ENCODE measurements at places on chromosomes 3 and 15.

- DNase-seq, result no peak
Measured at GRCh38 chr3:94137377-94137776, 74.5 kb downstream of the NSUN3 start.

GRCh38 chr3:155594526-155595187 is 150.2 kb downstream of the PLCH1 start:
- no peak for DNase-seq

GRCh38 chr3:143737065-143737464 is 111.2 kb downstream of the SLC9A9 start:
- no peak for DNase-seq

DNA sequence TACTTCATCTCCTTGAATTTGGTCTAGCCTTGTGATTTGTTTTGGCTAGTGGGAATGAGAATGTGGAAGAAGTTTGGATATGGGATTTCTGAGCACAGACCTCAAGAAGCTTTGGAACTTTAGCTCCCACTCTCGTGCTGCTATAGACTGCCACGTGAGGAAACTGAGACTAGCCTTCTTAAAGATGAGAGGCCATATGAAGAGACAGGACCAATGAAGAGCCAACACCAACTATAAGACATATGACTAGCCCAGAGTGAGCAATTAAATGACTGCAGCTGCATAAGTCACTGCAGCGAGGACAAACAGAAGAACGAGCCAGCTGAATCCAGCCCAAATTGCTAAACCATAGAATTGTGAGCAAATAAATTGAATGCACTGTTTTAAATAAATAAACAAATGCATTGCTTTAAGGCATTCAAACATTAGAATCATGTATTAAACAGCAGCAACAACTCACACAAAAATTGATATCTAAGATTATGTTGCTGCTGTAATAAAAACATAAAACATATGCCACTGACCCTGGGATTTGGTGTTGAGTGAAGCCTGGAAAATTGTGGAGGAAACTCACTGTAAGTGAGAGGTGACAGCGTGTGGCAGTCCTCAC is 15.7 kb upstream of the CNTN4 start:
- no peak for DNase-seq

DNA sequence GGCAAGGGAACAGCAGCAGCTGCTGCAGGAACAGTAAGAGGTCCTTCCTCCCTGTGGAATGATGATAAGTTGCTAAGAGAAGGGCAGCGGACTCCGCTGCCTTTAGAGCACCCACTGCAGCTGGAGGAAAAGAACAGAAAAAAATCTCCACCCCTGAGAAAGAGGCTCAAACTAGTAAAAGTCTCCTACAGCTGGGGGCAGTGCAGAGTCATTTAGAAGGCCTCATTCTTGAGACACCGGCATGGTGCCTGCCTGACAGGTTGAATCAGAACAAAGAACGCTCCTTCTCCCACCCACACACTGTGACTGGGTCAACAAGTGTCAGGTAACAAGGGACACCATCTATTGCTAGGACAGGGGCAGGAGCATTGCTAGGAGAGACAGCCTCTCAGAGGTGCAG is 188.4 kb downstream of the ABHD5 start:
- no peak for DNase-seq

DNA sequence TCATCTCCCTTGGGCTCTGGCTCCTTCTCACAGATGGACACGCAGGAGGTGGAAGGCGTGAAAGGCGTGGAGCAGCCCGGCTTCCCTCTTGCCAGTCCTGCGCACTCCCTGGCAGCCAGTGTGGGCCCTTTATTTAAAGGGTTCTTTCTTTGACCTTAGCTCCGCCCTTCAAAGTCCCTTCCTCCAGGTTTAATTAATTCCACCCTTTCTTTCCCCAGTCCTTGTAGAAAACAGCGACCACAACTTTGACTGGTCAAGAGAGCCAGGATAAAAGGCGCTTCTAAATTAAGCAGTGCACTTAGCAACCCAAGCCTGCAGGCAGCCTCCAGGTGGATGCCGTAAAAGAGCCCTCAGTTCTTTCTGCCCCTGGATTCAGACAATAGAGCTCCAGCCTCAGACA is at the start of gene HDC:
HDC (minus strand) TSS at position 107 of the 400 bp plus-strand sequence; CDS start at position 4, 103 bp downstream.
- no peak for DNase-seq

DNA sequence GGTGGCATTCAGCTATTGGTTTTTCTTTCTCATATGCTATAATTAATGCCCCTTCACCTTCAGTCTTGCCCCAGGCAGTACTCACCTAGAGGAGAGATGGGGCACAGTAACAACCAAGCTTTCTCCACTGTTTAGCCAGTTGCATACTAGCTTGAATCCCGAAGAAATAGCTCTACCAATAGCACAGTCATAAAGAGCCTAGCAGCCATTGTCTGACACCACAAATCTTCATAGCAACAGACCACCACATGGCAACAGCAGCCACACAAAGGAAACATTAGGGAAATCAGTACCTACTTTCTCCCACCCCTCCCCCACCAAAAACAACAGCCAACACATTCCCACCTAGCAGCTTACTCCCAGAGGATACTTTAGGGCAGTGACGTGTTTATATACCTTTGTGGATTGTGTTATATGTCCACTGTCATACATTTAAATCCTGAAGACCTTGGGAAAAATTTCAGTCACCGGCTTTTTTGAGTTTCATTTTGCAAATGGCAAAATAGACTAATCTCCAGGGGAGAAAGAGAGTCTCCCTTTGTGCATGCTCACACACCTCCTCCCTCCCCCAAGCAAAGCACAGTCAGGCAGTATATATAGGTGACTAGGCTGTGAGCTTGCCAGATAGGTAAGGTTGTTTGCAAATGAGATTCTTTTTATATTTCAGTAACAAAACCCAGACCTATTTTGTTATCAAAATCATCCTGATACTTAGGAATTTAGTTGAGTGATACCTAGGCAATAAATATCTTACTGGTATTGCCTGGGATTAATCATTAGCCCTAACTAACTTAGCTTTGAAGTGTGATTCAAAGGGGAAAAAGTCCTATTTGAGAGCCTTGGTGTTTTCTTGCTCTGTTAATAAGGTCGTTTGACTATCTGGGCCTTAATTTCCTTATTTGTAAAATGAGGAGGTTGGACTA is 140.6 kb downstream of the RBPMS2 start:
- DNase-seq, result no peak

GRCh38 chr15:84588053-84588874 is 12.5 kb upstream of the ZSCAN2 start:
- peak; percentile 89 for DNase-seq

DNA sequence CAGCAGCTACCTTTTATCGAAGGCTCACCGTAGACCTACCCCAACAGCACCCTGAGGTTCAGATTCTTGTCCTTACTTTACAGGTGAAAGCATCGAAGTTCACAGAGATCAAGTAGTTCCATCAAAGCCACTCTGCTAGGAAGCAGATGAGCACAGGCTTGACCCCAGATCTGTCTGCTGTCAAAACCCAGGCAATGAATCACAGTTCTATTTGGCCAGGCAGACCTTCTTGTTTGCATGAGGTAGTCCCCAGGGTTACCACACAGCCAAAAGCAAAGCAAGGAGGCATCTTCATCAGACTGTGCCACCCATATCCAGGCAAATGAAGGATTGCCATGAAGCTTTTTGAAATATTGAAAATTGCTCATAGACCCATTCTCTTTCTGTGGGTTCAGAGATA is 33.0 kb downstream of the HES1 start:
- DNase-seq, result no peak

- no peak for DNase-seq
Measured at GRCh38 chr15:52208306-52208946, 17.2 kb upstream of the GNB5 start.

DNA sequence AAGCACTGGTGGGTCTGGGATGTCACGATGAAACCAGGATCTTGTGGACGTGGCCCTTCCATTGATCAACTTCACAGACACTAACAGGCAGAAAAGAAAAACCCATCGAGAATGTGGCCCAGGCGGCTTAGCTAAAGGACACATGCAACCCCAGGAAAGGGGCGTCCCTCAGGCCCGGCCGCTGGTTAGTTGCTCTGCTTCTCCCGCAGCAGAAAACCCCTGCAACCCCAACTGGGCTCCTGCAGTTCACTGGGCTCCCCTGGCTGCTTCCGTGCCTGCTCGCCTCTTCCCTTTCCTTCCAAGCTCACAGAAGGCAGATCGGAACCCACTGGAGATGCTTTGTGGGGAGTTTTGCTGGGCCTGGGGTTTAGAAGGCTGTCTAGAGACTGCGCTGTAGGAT is 1.1 kb downstream of the GASK1A start:
- no peak for DNase-seq

DNA sequence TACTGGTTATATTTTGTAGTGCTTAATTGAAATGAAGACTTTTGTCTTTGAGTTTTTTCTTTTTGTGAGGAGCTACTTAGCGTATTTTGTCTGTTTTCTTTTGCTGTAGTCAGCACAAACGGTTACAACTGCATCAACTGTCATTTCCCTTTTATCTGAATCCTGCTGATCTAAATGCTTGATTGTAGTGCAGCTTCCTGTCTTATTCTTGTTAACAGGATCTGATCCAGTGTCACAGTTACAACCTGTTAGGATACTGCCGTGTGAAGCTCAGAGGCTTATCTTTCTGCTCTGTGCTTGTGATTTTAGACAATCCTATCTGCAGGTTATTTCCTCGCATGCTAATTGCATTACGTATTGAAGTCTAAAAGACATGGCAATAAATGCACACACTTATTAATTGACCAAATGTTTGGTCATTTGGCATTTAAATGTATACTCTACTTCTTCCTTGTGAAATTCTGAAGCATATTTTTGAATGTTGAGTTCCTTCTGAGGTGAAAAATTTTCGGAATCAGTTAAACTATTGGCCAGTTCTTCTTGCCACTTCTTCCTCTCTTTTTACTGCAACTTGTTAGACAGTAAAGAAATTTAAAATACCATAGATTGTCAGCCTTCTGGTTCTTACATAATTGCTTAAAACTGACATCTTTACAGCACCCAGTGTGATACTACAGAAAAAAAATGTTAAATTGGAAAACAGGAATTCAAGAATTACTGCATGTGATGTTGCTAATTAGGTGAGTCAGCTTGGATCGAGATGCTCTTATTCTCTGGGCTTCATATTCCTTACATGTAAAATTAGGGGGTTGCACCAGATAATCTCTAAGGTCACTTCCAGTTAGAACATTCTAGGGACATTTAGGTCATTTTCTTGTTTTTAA is 168.2 kb downstream of the MBNL1 start:
- DNase-seq, result no peak

DNA sequence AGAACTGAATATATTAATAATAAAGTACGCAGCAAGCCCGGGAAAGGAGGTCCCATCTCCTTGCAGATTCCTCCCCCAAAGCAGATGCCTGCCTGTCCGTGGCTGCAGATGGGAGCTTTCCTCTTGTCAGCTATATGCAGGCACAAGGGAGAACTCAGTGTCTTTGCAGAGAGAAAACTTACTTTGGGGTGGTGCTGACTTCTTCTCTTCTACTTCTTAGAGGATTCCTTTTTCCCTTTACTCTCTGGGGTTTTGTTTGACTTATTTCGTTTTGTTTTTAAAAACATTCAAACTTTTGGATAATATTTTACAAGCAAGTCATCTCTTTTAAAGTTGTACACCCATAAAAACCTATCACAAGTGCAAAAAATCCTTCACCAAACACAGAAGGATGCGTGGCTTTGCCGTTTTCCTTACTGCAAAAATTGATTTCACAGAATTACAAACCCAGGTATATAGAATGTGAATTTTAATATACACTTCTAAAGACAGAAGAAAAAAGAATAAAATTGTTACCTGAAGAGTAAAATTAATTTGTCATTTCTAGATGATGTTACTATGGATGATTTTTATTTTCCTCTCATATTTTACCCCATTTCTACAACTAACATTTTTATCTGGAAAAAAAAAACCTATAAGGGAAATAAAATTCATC is 65.3 kb upstream of the IGF1R start:
- DNase-seq, result no peak

DNA sequence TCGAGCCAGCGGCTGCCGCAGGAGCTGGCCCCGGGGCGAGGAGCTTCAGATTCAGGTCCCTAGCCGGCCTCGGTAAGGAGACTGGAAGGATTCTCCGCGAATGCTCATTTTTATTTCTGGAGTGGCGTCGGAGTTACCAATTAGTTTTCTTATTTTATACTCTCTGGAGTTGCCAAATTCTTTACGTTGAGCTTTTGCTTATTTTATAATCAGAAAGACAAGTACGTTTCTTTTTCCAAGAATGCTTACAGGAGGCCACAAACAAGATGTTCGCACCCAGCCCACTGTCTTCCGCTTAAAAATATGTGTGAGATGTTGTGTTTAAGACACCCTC is 453 bp upstream of the GPR156 start:
- no peak for DNase-seq

DNA sequence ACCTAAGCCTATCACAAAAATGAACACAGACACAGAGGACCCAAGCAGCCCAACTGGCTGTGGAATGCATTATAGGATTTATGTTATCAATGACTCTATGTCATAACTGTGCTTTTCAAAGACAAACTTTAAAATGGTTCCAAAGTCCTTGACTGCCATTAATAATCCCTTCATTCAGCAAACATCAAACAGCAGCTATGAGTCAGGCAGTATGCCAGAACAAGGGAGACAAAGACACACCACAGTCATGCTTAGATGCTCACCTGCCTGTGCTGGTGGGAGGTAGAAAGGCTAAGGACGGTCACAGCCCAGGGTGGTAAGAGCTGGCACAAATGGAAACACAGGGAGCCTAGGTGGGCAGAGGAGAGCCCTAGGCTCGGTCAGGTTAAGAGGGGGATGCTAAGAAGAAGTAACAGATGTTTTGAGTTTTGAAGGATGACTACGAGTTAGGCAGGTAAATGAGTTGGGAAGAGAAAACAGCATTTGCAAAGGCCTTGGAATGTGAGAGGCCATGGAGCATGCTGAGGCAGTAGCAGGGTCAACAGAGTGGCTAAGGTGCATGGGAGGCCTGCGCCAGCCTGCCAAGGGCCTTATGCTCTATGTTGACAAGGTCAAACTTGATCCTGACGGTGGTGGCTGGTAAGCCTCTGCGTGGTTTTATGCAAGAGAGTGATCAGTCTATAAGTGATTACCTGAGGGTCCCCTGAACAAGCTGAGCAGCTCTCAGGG is 23.0 kb downstream of the NMNAT3 start:
- DNase-seq, result no peak

GRCh38 chr3:177608443-177608842 is 411.2 kb upstream of the TBL1XR1 start:
- no peak for DNase-seq

- DNase-seq, result no peak
Measured at GRCh38 chr3:14231145-14231990, 52.8 kb downstream of the LSM3 start.

GRCh38 chr3:124091716-124092115 is 99.8 kb upstream of the ROPN1 start:
- DNase-seq, result no peak
